ENCODE measurements at places on chromosomes 1 and 21.

DNA sequence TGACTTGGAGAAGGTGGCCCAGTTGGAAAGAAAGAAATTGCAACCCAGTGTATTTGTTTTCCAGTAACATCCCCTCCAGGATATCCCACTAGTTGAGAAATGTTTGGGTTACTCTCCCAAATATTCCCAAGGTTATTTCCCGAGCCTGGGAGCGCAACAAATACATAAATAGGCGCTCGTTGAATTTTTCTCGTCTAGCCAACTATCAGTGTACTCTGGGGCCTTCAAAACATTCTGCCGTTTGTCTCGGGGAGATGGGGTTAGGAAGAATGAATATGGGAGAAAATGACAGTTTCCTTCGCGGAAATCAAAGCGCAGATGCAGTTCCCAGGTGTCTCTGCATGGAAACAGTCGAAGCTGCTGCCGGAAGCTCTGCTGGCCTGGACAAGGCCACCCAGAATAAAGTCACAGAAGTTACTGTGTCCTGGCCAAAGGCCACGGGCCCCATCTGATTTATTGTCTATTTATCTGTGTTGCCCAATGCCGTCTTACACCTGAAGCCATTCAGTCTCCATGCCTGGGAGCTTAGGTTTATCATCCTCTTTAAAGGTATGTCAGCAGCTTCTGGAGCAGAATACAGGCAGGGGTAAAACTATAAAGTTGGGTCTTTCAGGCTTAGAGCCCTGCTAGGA, 1.0 kb downstream of the C1orf115 start:
- no peak for DNase-seq

DNA sequence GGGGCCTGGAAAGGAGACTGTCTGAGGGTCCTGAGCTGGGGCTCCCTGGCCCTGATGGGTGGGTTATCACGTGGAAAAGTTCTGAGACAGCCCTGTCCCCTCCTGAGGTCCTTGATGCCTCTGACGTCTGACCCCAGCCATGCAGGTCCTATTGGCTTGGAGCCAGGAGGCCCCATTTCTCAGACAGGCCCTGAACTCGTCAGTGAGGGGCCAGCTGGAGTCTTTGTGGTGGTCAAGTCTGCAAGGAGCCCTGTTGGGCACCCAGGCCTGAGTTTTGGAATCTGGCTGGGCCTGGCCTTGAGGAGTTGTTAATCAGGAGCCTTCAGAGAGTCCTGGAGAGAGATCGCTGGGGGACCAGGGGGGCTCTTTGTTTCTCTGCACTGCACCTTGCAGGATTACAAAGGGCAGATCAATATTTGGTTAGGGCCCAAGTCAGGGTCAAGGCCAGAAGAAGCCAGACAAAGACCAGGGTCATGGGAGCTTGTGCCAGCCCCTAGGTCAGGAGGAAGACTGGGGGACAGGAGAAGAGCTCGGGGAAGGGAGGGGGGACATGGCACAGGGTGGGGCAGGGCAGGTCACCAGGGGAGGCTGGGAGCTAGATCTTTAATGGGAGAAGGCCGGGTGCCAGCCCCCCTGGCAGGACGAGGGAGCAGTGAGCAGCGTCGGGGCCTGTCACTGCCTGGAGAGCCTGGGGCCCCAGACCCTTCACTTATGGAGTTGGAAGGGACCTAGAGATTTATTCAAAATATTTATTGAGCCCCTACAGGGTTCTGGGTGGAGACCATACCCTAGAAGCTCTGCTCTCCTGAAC, 83.2 kb downstream of the PTPRU start:
- DNase-seq, result no peak

GRCh38 chr1:206035027-206035426, 11.3 kb upstream of the CTSE start:
- DNase-seq, result no peak

- DNase-seq, result no peak
Observed at GRCh38 chr1:153662269-153662668, 3.8 kb downstream of the SNAPIN start.

GRCh38 chr1:53644909-53645689, 93.9 kb downstream of the GLIS1 start:
- DNase-seq, result no peak

DNA sequence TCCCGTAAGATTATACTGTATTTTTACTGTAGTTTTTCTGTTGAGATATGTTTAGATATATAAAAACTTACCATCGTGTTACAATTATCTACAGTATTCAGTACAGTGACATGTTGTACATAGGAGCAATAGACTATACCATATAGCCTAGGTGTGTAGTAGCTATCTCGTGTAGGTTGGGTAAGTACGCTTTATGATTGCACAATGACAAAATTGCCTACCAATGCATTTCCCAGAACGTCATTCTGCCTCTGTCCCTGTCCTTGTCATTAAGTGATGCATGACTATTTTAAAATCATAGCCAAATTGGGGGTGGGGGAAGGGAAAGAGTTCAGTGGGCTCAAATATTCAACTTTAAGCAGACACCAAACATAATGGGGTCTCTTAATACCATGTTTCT, 233.8 kb upstream of the TMEM51 start:
- DNase-seq, result no peak

DNA sequence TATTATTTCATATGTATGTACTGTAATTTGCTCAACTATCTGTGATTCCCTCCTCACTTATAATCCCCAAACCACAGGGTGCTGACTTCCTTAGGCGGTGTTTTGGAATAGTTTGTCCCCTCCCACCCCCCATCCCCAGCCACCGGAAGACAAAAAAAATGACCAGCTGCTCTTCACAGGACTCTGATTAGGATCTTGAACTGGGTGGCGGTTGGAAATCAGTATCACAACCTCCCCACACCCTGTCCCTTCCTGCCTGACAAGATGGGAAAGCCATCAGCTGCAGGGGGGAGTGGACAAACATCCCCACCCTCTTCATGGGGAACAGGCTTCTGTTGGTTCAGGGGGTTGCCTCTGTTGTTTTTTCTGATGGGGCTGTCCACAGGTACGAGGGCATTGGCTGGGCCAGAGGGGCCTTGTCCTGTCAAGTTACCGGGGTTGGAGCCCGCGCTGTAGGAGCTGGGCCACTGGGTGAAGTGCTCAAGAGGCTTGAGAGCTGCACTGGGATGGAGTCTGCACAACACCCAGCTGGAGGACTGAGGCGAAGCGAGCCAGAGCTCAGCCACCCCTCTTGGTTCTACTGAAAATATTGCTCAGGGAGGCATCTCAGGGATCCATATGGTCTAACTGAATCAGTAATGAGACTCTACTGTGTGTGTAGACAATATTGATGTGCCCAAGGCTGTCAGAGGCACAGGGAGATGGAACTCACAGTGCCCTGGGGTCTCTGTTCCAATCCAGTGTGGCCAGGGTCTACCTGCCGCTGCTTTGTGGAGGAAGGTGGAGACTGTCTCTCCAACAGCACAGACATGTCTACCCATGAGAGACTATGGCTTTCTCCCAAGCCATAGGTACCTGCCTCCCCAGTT, 28.2 kb downstream of the NAV1 start:
- no peak for DNase-seq

DNA sequence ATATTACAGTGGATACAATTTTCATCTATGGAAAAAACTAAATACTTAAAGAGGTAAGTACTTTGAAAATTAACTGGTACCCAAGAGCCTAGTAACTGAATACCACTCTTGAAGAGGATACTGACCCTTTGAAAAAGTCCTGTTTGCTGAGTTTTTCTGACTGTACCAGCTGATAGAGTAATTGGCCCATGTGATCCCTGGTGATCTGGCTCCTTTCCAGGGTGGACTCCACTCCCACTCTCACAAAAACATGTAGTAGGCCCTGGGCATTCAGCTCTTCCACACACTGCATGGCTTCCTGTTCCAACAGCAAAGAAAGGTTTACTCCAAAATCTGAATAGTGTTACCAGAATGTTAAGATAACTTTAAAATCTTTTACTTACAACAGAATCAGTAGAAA, 53.6 kb upstream of the HP1BP3 start:
- no peak for DNase-seq

GRCh38 chr21:41068496-41068895, 99.5 kb upstream of the BACE2 start:
- DNase-seq, result no peak

DNA sequence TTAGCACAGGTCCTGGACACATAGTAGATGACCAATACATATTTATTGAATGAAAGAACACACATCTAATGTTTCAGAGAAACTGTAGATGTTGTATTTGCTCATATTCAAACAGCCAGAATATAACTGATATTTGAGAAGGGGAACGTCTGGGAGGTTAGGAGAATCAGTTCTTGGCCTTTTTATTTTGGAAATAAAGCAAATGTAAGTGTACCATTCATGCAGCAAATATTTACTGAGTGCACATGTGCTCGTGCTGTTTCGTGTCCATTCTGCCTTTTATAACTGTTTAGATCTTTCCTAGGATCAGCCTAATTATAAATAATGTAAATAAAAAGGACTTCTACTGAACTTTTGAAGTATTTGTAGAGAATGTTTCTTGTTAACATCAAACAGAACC, 103.8 kb downstream of the GREM2 start:
- DNase-seq, result no peak

- peak; percentile 49 for DNase-seq
Observed at GRCh38 chr1:12438349-12438924, 179.6 kb downstream of the DHRS3 start.

GRCh38 chr1:227586733-227587132, 23.4 kb downstream of the ZNF678 start:
- DNase-seq, result no peak

DNA sequence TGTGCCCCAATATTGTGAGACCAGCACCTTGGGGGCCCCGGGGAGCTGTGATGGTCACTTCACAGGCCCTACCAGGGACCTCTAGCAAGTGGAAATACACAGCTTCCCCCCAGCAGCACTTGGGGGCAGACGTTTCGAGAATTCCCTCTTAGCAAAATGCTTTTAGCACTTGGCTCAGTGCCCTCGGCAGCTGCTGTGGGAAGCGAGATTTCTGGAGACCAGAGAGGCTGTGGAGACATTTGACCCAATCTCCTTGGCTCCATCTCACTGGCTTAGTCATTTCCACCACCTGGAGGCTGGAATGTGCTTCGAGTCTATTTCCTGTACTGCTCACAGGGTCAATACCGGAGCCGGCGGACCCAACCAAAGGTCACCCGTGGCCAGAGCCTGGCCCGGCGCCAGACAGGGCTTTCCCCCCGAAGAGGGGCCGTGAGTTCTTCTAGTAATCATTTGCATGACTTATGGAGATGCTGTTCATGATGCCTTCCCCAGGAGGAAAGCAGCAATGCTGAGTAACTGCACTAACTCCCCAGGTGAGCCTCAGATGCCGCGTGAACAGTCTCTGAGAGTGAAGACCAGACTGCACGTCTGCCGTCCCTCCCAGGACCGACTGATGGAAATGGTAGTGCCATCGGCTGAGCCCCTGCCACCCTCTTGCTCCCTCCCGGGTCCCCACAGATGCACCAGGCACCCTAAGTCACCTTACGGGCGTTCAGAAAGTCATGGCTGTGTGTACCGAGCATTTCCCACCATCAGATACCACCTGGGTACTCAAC, 4.4 kb upstream of the C2CD2 start:
- no peak for DNase-seq

DNA sequence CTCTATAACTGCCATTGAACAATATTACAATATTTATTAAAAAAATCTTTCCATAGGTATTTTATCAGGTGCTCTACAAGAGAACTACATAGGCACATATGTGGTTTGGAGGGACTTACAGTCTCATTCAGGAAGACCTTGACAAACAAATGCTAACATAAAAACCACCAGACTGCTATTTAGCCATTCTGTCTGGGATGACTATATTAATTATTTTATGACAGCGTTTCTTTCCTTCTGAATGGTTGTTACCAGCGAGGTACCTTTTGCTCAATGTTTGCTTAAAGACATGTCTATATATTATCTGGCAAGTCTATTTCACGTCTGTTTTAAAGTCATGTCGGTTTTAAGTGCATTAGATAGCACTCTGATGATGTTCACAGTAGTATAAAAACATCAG, 69.7 kb downstream of the RUNX1 start:
- no peak for DNase-seq

DNA sequence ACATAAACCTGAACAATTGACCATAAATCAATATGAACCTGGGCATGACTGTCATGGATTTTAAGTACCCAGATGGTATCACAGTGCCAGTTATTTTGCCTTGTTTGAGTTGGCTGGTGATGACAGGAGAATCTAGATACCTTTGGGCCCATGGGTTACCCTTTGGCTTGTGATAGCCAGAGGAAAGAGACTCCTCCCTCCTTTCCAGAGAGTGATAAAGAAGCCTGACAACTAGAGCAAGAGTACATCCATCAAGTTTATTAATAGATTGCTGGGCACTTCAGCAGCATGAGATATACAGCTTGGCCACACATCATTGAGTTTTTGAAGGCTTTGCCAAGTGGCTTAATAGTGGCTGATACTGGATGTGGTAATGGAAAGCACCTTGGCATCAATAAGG, 6.6 kb upstream of the FMO3 start:
- DNase-seq, result no peak

GRCh38 chr21:35386491-35387079, 337.5 kb upstream of the RUNX1 start:
- no peak for DNase-seq

DNA sequence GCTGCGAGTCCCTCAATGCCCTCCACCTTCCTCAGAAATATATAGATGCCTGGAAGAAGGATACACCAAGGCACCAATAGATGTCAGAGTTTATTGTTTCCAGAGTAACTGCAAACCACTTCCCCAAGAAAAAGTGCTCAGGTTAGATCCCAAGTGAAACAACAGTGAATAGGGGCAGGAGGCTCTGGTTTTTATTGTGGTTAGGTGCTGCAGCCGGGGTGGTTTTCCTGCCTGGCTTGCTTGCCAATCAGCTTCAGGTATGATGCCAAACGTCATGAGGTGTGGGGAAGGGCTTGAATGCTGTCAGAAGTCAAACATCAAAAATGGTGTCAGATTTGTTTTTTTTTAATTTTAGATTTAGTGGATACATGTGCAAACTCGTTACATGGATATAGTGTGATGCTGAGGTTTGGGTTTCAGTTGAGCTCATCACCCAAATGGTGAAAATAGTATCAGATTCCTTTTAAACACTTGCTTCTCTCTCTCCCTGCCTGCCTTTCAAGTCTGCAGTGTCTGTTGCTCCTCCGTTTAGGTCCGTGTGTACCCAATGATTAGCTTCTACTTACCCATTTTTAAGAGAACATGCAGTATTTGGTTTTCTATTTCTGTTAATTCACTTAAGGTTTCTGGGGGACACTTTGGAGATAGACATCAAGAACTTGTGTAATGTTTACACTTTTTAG, 1317.0 kb downstream of the MRPL39 start:
- peak; percentile 40 for DNase-seq

GRCh38 chr1:162929177-162929576, 68.2 kb upstream of the CCDC190 start:
- DNase-seq, result no peak

DNA sequence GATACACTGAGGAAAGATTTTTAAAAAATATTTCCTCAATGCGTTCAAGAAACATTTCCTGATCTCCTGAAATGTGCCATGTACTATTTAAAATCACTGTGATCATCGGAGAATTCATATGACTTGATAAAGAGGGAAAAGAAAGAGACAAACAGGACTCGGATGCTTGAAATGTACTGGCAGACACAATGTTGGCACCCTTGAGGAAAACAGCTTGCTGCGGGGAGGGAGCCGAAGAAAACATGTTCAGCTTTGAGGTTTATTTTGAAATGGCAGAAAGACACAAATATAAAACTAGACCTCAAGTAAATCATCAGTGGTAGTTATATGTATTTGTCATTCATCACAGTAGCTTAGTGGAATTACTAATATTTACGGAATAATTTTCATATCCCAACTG, 100.9 kb upstream of the BRINP3 start:
- no peak for DNase-seq

GRCh38 chr1:41713557-41714327, 205.0 kb downstream of the HIVEP3 start:
- no peak for DNase-seq

GRCh38 chr1:29628190-29628589, 391.9 kb downstream of the PTPRU start:
- DNase-seq, result no peak

All from stimulated activated naive CD4-positive, alpha-beta T cell (primary cell).